ENCODE measurements at places on chromosomes 3 and 15.

GRCh38 chr3:73114711-73115110, 53.3 kb downstream of the EBLN2 start:
- no peak for DNase-seq

GRCh38 chr15:62348623-62349022, 183.5 kb upstream of the C2CD4B start:
- no peak for DNase-seq

DNA sequence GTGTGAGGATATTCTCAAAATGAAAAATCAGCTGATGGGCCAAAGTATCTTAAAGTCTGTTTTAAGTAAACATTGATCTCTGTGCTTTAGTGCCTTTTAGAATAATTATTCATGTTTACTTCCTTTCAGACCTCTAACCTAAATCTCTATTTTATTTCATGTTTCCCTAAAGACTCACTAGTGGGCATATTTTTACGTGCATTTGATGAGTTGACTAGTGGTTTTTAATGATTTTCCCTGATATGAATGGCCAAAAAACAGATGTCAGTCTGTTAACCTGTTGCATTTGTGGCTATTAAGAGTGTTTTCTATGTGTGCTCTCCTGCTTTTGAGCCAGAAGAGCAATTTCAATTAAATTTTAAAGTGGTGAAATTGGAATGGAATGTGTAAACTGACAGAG, 6.9 kb downstream of the FAIM start:
- no peak for DNase-seq

DNA sequence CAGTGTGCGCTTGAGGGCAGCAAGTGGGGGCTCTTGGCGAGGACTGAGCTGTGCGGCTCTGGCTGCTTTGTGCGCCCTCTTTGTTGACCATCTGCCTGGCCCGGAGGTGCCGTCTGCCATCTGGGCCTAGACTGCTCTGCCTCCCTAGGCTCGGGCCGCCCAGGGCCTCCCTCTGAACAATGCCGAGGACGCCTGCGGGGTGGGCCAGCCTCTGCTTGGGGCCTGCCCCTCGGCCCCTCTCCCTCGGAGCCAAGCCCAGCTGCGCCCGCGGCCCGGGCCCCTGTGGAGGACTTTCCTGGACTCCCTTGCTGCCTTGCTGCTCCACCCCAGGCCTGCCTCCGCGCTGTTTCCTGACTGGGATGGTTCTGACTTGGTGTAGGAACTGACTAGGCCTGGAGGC, 31.9 kb upstream of the SPSB4 start:
- no peak for DNase-seq

DNA sequence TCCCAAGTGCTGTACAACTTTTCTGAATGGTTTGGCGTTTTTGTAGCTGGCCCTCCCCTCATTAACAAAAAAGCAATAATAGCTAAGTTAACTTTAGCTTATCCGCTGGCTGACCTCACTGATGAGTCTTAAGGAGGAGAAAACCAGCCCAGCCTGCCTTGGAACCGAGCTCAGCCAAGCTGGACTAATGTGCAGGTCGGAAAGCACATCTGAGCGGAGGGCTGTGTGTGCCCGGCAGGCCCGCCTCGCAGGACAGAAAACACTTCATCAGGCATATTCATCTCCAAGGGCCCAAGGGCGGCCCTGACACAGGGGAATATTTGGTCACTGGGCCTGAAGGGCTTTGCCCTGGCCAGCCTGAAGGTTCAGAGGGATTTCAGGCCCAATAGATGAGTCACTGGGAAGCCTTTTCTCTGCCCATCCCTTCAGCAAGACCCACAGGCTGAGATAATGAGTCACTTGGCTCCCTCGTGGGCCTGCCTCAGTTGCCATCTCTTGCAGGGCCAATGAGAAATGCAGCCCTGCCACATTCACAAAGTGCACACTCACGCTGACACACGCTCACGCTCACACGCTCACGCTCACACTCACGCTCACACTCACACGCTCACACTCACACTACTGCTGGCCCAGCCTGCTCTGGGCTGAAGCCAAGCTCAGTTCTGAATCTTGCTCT, 75.1 kb downstream of the SLC12A8 start:
- no peak for DNase-seq

DNA sequence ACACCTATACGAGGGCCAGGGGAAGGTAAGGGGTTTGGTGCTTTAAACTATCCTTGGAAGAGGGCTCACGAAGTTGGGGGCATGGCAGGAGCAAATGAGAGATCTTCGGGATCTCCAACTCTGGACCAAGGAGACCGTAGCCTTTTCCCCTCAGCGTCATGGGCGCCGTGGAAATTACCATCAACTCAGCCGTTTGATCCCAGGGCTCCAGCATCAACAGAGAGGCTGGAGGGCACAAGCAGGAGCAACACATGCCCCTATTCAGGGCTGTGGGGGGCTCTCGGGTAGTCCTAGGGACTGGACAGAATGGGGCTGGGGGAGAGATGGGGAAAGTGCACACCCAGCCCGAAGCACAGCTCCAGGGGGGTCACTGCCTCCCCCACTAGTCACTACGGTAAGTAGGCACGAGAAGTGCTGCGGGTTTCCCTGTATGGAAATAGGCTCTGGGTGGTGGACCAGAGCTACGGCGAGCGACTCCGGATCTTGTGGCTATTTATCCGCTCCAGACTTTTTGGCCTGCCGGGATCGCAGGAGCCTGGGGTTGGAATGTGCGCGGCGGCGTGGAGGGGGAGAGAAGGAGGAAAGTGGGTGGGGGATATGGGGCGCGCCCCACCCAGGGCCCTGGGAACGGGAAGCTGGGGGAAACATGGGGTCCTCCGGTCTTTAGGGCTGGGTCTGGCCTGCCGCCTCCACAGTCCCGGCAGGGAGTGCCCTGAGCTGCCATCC, 539 bp upstream of the LAMB2 start:
- no peak for DNase-seq

- no peak for DNase-seq
These were observed 9.9 kb downstream of the SELENOT start for GRCh38 chr3:150613034-150613433.

- no peak for DNase-seq
These were observed 66.6 kb downstream of the CBLB start for GRCh38 chr3:105802118-105802706.

GRCh38 chr15:74821091-74821789, 5.2 kb upstream of the CPLX3 start:
- DNase-seq = no peak

DNA sequence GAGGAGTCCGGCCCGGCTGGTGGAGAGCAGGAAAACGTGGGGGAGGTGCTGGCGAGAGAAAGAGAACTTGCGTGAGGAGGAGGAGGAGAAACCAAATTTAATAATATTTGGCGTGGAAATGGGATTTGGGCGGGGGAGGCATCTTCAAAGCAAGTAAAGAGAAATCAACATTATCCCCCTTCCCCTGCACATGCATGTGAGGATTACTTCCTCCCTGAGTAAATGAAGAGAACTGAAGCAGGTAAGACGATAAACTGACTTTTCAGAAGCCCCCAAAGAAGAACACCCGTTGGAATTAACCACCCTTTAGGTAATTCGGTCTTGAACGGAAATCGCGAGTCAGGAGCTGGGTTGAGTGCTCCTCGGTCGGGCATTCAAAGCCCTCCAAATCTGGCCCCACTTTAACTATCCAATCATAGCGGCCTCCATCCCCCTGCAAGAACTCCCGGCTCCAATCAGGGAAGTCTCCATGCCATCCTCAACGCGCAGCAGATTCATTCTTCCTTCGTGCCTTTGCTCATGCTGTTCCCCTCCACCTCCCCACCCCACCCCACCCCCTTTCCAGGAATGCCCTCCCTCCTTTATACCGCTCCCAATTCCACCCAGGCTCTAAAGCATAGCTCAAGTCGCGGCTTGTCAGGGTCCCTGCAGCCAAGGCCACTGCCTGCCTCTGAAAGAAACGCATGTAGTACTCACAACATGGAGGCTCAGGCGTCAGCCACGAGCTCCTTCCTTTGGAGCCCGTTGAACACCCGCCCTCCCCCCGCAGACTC, 545 bp upstream of the RFX7 start:
- DNase-seq = peak; percentile 18

GRCh38 chr3:96267577-96267976, 546.8 kb upstream of the EPHA6 start:
- no peak for DNase-seq

GRCh38 chr3:110139048-110139447, 801.7 kb upstream of the DPPA4 start:
- DNase-seq = no peak

DNA sequence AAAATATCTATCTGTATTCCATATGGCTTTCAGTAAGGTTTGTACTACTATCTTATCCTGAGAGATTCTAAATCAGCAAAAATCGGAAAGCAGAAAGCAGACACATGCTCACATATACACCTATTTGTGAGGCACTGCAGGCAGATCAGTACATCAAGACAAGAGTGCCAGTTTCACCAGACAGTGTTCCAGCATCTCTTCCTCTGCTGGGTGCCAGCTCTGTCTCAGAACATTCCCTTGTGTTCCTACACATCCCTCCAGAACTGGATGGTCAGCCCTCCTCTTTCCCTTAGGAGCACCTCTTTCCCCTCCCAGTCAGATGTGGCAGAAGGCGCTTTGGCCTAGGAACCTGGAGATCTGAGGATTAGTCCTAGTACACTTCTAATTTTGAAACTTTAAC, 121.3 kb upstream of the IL12A start:
- DNase-seq = no peak

DNA sequence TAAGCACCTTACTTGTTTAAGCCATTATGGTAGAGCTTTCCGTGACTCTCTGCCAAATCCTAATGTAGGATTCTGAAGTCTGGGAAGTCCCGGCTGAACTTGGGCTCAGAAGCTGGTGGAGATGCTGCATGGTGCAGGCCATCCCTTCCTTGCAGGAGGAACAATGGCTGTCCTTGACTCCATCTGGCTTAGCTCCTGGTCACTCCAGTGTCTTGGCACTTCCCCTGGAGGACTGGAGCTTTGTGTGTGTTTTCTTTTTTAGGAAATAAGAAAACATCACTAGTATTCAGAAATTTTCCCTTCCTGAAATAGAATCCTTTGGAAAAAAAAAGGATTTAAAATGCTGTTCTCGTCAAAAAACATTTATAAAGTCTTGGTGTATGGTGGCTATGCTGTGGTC, 209.3 kb upstream of the ROPN1 start:
- no peak for DNase-seq

DNA sequence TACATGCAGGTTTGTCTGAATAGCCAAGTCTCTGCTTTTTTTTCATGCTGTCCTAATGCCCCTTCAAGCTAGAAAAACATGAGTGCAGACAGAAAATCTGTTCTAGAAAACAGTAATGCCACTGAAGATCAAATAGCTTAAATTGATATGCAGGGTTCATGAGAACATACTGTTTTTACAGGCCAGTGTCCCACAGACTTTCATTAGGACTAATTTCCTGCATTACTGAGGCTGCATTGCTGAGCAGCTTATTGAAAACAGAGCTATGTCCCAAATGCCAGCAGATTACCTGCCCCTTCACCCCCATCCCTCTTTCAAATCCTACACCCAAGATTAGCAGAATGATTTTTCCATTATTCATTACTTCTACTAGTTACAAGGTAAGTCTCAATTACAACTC, 665 bp downstream of the TM4SF18 start:
- no peak for DNase-seq

DNA sequence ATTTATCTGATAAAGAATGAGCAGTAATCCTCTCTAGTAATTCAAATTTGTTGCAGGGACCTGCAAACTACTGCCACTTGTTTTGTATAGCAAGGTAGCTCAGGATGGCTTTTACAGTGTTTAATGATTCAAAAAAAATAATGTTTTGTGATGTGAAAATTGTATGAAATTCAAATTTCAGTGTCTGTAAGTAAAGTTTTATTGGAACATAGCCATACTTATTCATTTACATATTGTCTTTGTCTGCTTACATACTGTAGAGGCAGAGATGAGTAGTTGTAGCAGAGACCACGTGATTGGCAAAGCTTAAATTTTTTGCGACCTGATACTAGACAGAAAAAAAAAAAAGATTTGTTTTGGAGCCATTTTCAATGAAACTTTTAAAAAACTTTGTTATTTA, 6.5 kb upstream of the UTS2B start:
- DNase-seq = no peak

DNA sequence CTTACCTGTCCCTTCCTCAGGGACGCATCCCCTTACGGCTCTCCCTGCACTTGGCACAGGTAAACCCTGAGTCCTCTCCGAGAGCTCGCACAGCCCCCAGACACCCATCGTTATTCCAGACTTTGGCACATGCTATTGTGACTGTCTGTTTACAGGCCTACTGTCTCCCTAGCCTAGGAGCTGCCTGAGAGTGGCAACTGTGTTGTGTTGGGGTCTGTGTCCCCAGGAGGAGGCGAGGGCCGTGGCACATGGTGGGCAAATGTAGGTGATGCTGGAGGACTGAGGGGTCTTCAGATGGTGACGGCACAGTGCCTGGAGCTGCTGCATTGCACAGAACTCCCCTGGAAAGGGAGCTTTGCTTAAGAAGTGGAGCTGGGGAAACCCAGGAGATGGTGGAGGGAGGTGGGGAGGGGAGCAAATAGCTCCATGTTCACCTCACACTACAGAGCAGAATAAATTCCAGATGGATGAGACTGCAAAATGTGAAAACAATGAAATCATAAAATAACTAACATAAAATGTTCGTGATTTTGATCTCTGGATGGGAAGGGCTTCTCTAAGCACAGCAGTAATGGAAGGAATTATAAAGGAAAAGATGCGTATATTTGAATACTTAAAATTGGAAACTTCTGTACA, 96.5 kb downstream of the SMAD6 start:
- DNase-seq = no peak

DNA sequence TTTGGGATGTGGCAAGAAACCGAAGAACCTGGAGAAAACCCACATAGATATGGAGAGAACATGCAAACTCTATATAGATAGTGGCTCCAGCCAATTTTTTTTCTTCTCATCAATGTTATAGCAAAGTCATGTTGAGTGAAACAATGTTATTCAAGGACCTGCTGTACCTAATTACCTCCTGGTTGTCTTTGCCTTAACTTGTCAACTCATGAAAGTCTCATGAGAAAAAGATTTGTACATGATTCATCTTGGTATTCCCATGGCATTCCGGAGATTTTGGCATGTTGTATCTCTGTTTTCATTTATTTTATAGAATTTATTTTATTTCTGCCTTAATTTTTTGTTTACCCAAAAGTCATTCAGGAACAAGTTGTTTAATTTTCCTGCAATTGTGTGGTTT, 303.8 kb upstream of the CDIN1 start:
- no peak for DNase-seq

GRCh38 chr3:97515076-97515475, 249.5 kb upstream of the ARL6 start:
- no peak for DNase-seq

DNA sequence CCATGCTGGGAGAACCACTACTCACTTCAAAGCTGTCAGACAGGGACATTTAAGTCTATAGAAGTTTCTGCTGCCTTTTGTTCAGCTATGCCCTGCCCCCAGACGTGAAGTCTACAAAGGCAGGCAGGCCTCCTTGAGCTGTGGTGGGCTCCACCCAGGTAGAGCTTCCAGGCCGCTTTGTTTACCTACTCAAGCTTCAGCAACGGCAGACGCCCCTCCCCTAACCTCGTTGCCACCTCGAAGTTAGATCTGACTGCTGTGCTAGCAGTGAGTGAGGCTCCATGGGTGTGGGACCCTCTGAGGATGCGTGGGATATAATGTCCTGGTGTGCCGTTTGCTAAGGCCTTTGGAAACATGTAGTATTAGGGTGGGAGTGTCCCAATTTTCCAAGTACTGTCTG, 276.7 kb downstream of the ZIC4 start:
- no peak for DNase-seq

Data from stimulated activated CD4-positive, alpha-beta T cell treated with anti-CD3 and anti-CD28 coated beads, TNF-alpha, amount 100 ng/mL, for 24 hours (primary cell).